ENCODE measurements at places on chromosomes 4 and X. TPM values are rescaled to one million over a fixed set of nuclear protein-coding genes. Genes with fewer than 3 reads are reported as not detected.

- no peak for DNase-seq
Observed at GRCh38 chr4:158671665-158671914, at the start of gene C4orf46. Gene C4orf46 (minus strand): TSS chr4:158671887. CDS start chr4:158671801, 86 bp downstream.

DNA sequence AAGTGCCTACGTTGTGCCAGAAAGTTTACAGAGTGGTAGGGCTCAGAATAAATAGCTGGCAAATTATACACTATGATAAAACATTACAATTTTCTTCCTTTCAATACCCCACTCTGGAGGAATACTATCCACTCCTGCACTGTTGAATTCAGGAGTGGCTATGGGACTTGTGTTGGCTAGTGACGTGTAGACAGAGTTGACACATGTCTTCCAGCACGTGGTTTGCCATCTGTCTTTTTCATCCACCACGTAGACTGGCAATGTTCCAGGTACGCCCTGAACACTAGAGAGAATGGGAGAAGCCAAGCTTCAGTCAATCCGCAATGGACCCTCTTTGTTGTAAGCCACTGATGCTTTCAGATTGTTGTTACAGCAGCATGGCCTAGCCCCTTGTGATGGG is 168.8 kb upstream of the RBPJ start:
- no peak for DNase-seq

TEX13D gene
- not detected for total RNA-seq

GRCh38 chrX:4881277-4881676 is 1167.8 kb upstream of the PRKX start:
- DNase-seq: no peak

GRCh38 chr4:173288698-173289352 is 45.3 kb downstream of the HMGB2 start:
- DNase-seq: no peak

DNA sequence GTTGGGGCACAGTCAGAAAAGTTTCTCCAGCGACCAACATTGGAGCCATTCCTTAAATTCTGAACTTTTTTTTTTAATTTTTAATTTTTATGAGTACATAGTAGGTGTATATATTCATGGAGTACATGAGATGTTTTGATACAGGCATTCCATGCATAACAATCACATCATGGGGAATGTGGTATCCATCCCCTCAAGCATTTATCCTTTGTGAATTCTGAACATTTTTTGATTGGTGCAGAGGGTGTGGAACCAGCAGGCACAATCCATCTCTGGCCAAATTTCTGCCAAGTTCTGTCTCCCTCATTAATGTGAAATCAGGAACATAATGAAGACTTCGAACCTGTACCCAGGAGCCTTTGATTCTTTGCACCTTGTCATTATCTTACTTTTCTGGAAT is 267.0 kb downstream of the FRMPD4 start:
- no peak for DNase-seq

DNA sequence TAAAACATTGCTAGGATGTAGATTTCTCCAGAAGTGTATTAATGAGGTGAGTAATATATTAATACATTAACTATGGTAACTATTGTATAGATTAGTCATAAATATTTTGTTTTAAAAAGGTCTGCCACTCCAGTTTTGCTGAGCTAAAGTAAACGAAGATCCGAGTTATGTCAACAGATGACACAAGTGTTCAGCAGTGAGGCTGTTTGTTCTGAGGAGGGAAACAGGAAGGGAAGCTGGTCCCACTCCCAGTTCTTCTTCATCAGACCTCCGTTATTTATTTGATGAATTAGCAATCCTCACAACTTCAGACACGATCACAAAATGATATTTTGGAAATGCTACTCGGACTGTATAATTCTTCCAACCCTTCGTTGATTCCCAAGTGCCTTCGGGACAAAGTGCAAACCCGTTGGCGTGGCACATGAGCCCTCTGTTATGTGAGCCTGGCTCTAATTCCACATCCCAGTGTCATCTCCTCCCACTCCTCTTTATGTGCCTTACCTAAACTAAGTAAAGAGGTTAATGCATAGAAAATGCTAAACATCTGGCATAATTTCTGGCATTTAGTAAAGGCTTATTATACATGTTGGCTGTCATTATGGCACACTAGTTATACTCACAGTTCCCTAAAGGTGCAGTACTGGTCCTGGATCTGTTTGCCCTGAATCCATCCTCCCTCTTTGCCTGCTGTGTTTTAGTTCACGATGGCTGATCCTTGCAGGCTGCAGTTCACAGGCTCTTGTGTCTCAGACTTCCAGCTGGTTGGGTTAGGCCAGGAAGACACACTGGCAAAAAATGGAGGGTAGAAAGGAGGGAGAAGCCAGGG is 190.6 kb upstream of the LNX1 start:
- no peak for DNase-seq

DNA sequence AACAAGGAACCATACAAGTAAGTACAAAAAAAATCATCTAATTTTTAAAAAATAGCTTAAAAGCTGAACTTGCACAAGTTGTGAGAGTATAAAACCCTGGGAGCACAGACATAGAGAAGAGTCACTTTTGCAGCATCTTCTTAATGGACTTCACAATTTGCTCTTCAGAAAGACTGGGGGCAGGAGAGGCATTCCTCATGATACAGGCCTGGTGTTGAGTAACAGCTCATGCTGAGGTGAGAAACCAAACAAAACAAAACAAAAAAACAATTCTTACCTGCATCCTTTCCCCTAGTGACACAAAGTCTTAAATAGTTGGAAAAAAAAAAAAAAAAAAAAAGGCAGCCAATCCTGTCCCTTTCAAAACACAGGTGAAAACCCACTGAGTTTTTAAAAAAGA is 562.8 kb downstream of the FSTL5 start:
- DNase-seq: no peak

DNA sequence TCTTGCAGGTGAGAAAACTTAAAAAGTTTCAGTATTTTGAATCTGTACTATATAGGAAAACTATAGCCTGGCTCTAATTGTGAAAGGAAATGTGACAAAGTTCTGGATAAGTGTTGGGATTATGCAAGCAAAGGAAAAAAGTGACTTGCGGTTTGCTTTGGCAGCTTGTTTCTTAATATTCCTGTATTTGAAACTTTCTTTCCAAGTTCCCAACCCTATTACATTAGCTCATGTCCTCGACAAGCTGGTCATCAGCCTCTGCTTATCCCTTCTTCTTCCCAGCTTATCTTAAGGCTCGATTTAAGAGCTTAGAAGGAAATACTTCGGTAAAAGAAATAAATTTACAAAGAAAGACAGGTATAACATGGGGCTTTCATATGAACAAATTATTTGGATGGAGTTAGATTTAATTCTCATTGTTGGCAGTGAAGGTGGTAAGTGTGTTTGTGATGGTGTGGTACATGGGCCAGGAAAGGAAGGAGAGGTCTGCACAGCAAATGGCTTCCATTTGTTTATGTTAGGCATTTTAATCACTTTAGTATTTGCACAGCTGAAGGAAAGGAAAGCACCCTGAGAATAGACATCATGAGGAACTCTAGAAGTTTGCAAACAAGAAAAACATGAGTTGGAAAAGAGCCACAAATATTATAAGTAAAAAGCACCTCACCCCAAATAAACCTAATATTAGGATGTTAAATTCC is 5.1 kb upstream of the MYOZ2 start:
- no peak for DNase-seq

DNA sequence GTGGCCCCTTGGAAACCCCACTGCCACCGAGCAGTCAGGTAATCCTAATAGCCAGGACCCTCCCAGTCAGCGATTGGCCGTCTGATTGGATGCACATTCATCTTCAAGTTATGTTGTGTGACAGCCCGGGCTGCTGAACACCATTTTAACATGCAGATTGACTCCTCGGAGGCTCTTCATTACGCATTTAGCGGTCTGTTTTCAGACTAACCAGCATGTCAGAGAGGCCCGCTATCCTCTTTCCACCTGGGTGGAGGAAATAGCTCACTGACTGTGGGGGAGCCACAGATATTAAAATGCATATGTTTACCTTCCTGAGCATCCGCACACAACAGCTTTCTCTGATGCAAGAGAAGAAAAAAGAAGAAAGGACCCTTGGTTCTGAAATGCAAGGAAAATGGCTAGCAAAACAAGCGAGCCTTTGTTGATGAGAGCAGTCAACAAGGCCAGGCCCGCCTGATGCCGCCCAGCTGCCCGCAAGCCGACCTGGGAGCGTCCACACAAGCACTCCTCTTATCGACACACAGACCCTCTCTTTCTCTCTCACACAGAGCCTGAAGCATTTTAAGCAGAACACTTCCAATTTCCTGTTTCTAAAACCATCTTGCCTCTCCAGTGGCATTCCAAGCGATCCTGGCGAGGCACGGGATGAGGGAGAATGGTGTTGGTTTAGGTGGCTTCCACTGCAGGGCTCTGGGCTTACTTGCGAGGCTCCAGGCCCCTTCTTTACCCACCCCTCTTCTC is 118.3 kb downstream of the MGST2 start:
- DNase-seq: no peak

HNRNPD gene
- 223 TPM for total RNA-seq

DNA sequence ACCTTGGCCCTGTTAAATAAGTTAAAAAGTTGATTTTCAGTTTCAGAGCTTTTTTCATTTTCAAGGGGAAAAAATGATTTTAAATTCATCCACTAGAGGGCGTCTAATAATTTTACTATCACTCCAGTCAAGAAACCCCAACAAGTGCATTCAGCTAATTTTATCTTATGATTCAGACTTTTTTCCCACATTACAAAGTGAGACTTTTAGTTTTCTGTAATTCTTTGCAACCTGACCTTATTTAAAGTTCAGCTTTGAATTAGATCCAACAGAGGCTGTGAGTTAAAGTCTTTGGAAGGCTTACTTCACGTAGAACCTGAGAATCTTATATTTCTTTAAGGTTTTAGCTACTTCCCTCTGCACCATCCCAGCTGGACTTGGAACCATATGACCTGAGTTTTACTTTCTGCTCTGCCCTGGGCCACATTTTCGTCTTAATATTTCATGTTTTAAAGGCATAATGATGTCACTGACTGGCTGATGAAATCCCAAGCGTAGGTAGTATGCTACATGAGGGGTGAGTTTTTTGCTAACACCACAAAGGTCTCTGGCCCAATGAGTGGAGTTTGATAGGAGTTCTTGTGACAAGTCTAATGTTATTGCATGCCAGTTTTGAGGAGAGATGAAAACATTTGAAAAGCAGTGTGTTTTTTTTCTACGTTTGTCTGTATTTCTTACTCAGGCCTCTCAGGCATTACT is 7.2 kb downstream of the GNRHR start:
- no peak for DNase-seq

VCX2 gene
- not detected for total RNA-seq

GRCh38 chrX:41599507-41599906 is 89.3 kb upstream of the GPR34 start:
- DNase-seq: no peak

- no peak for DNase-seq
Observed at GRCh38 chr4:183429489-183429888, 14.9 kb upstream of the CDKN2AIP start.

CXCL11 gene
- 0.31 TPM for total RNA-seq

- DNase-seq: no peak
Observed at GRCh38 chrX:76148041-76148665, 24.7 kb upstream of the PBDC1 start.

MAGEA11 gene
- 0.10 TPM for total RNA-seq

- DNase-seq: no peak
Observed at GRCh38 chr4:125750399-125750798, 435.6 kb downstream of the FAT4 start.

DNA sequence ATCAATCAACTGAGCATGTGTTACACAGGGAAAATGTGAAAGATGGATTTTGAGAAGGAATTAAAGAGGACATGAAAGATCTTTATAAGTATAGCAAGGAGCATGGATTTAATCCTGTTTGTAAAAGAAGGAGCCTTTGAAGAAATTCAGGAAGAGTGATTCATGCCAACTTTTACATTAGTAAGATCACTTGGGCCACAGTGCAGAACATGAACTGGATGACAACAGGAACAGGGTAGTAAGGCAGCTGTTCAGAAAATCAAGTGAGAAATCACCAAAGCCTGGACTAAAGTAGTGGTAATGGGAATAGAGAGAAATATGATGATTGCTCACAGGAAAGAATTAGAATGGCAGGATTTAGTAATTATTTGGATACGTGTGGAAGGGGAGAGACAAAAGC is 265.7 kb upstream of the PCDH7 start:
- DNase-seq: no peak

DNA sequence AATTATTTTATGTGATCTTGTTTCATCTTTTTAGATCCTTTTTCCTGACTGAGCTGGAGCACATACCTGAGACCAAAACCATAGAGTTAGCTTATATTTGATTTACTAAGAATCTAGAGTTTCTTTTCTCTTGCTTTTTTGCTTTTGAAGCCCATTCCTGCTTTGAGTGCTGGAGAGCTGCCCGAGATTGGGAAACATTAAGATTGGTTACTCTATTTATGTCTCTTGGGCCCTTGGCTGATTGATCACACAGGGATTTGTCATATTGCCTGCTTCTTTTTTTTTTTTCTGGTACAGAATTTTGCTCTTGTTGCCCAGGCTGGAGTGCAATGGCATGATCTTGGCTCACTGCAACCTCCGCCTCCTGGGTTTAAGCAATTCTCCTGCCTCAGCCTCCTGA is 73.9 kb downstream of the REPS2 start:
- no peak for DNase-seq

SYP gene
- total RNA-seq: 1.7 TPM

DNA sequence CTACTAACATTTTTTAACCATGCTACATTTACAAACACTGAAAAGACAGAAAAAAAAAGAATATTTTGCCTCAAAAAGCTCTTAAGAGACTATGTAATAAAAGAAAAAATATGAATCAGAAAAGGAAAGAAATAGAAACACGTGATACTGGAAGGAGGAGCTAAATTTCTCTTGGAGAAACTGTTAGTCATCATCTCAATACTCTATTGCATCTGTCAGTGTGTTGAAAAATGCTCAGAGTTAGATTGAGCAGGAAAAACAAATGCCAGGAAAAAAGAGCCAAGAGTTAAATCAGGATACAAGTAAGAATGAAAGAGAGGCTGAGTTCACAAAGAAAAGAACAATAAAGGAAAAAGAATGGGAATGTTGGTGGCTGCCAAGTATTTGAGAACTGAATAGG is 2.6 kb downstream of the RAB28 start:
- DNase-seq: no peak
